ENCODE measurements at places on chromosomes 3 and 15.

DNA sequence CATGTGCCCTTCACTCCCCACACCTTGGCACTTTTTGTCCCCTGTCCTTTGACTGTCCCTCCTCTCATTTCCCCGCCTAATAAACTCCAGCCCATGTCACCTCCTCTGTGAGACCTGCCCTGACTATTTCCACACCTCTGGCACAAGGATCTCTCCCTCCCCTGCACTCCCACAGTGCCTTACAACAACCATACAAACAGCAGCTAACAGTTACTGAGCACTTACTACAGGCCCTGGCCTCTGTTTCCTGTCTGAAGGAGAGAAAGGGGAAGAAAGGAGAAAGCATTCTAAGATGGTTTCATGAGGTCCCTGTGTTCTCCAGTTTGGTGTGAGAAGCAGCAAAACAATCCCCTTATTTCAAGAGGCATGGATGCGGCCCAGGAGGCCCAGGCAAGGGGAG, 20.0 kb upstream of the TRH start:
- no peak for DNase-seq

DNA sequence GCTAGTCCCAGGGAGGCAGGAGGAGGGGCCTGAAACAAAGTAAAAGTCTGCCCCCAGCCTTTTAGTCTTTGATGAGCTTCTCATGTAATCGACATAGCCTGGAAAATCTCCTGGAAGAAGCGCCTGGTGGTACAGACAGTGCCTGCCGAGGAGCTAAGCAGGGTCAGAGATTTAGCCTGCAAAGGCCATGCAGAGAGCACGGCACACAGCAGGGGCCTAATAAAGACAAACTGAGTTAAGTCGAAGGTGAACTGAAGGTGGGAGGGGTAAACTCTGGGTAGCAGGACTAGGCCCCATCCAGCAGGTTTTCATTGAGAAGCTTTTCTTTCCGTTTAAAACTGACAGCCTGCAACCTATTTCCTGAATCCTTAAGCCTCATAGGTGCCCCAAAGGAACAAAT, 115.5 kb upstream of the ABHD17C start:
- no peak for DNase-seq

- peak; percentile 55 for DNase-seq
Observed at GRCh38 chr3:114880078-114880477, 267.0 kb downstream of the ZBTB20 start.

GRCh38 chr3:124453189-124453588, 277.1 kb upstream of the UMPS start:
- DNase-seq = no peak

- no peak for DNase-seq
Observed at GRCh38 chr3:20406611-20407011, 220.6 kb upstream of the SGO1 start.

Data from left lobe of liver (tissue), 2 donors.